ENCODE measurements at places on chromosomes 1 and 21.

GRCh38 chr1:48472638-48473037 lies 634 bp upstream of the SPATA6 start:
- no peak for DNase-seq

GRCh38 chr1:152757747-152758146 lies at the start of gene KPRP:
KPRP (plus strand) TSS chr1:152758025; CDS start chr1:152759589, 1,564 bp downstream.
- DNase-seq = no peak

GRCh38 chr21:33117101-33117888 lies 47.4 kb downstream of the OLIG1 start:
- DNase-seq = no peak

DNA sequence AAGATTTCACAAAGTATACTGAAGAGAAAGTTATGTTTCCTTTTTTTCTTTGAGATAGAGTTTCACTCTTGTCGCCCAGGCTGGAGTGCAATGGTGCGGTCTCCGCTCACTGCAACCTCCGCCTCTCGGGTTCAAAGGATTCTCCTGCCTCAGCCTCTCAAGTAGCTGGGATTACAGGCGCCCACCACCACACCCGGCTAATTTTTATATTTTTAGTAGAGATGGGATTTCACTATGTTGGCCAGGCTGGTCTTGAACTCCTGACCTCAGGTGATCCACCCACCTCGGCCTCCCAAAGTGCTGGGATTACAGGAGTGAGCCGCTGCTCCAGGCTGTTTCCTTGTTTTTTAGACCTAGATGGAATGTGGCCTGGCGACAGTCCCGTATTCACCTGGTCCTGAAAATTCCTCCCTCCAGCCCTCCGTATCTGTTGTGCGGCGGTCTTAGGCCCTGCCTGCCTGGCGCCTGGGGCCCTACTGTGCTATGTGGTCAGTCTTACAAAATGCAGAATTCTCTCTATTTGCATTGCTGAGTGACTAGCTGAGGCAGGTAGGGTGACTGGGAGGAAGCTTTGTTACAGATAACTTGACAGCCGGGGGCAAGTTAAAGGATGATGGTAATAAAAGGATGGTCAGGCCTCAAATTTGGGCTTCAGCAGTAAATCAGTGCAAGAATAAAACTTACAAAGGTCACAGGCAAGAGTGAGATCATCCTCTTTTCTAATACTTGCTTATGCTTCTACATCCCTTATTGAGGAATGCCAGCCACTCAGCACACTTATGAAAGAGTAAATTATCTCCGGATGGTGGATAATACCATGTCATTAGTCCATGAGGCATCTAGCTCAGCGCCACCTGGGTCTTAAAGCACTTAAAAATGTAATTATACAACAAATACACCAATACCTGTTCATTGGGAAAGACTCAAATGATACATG lies 30.3 kb downstream of the PARK7 start:
- no peak for DNase-seq

- DNase-seq = no peak
Measured at GRCh38 chr1:48785869-48786268, 9.2 kb upstream of the BEND5 start.

DNA sequence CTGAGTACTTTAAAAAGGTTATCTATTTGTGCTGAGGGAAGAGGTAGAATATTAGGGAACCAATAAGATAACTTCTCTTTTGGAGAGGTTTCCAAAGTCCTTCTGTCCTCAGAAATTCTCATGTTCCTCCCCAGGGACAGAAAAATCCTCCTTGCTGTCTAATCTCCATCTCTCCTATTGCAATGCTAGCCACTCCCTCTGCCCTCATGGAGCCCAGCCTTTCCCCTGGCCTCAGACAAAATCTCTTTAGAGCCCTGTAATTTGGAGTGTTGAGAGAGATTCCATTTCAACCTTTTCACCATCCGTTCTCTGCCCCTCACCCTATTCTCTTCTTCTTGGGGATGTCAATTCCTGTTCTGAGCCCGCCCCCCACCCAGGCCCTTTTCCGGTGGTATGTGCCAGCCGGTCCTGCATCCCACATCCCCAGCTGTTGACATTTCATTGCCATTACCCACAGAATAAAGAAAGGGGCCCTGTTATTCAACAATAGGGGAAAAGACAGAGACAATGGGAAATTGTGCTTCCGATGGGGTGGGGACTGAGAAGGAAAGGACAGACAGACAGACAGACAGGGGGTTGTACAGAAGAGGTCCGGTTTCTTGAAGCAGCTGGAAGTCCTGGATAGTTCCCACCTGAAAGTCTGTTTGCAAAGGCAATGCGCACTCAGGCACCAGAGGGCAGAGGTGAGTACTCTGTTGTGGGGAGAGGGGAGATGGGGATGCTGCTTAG lies at the start of gene HAPLN2:
Gene HAPLN2, plus strand, starts transcription at position 563 of the 729 bp plus-strand sequence. CDS start 4,076 bp downstream, outside the sequence.
- no peak for DNase-seq

DNA sequence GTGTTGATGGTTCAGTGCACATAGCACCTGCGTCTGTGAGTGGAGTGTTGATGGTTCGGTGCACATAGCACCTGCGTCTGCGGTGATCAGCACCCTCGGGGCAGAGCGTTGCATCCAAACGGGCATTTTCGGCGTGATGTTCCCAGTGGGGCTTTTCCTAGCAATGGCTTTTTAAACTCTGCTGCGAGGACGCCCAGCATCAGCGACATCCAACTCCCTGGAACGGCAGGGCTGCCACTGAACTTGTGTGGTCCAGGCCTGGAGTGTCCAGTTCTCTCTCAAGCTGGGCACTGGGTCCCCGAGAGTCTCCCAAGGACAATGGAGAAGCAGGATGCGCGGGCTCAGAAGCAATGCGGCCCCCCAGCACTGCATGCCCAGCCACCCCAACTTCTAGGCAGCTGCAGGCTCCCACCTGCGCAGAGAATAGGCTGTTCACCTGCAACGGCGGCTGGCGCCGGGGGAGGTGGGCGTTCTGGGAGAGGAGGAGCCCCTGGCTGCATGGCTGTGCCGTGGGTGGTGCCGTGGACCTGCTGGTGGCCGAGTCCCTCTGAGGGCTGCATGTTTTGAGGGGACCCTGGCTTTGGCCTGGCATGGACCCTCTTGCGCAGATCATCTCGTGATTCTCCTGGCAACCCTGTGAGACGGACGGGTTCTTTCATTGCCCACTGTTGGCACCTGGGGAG lies 10.1 kb upstream of the C1orf174 start:
- DNase-seq = no peak

DNA sequence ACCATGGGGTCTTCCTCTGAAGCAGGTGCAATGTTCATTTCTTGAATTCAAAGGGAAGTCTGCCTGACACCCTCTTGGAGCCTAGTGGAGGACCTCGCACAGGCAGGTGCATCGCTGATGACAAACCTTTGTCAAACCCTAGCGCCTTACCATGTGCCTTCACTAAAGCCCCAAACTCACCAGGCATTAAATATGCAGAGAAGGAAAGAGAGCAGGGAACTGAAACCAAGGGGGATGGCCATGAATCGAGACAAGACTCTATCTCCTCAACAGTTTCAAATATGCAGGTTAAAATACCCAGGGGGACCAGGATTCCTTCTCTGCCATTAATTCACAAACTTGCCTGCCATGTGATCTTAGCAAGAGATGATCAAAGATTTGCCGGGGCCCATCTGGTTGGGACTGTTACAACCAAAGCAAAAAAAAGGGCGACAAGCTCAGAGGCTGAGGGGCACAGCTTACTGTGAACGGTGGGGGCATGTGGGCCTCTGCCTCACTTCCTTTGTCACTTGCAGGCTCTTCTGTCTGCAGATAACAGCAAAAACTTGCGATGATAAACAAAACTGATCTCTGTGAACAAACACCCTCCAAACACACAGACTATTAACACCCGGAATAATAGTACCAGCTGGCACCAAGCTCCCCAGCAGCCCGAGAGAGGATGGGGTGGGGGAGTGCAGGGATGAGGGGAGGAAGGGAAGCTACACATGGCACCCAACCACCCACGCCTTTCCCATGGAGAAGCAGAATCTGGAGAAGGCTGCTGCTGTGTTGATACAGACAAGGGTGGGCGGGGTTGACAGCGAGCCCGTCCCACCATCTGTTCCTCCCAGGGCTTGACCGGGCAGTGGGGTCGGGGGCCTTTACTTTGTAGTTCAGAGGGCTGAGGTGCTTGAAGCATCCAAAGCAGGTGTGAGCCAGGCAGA lies 33.9 kb downstream of the TMEM63A start:
- peak; percentile 40 for DNase-seq

GRCh38 chr1:223364685-223365382 lies 858 bp upstream of the SUSD4 start:
- peak; percentile 13 for DNase-seq

DNA sequence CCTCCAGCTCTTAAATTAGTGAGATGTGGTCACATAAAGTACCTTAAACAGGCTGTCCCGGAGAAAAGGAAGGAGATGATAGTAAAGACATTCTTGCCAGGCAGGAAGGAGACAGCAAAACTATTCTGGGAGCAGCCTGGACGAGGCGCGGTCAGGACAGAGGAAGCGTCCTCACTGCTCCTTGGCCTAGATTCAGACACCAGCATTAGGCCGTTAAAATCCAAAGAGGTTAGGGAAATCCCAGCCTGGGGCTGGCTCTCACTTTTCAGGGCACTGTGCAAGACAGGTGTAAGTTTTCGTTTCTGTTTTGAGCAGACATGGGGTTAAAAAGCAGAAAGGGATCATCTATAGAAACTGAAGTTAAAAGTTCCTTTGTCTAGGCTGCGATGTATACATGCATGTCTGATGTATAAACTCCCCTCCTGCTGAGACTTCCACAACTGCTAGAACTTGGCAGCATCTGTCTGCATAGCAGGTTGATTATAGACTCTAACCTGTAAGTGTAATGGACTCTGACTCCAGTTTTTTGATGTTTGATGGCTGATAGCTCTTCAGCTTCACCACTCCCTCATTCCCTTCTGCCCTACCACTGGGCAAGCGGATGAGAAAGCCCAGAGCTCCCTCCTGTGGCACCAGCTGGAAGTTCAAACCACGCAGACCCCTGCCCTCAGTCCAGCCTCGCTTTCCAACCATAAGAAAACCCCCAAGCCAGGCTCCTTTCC lies 21.5 kb downstream of the STPG1 start:
- peak; percentile 57 for DNase-seq

- no peak for DNase-seq
Measured at GRCh38 chr1:1191734-1192133, 14.7 kb downstream of the TNFRSF18 start.

DNA sequence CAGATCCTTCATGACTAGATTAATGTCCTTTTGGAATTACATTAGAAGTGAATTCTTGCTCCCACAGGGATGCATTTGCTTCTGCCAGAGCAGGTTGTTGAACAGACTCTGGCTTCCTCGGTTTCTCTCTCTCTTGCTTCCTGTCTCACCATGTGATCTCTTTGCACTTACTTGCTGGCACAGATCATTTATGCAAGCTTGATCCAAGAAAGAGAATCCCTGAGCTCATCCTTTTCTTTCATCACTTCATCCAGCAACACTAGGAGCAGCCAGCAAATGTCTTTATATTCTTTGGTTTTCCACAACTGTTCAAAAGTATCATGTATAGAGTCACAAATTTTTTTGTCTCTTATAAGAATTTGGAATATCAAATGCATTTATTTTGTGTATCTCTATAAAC lies 313.5 kb downstream of the ZNF326 start:
- no peak for DNase-seq

DNA sequence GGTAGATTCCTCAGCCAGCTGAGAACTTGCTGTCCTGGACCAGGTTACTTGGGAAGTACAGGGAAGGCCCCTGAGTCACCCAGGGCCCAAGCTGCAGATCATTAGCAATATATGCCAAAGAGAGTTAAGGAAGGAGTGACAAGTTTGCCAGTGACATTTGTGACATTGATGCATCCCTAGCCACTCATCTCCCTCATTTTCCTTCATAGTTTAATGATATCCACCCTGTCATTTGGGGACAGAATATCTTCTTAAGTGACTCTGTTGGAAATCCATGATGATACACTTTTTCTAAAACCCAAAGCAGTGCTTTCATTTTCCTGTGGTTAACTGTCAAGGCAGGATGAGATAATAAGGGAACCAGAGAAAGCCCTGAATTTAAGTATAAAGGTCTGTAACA lies 3.2 kb downstream of the TNN start:
- DNase-seq = no peak

DNA sequence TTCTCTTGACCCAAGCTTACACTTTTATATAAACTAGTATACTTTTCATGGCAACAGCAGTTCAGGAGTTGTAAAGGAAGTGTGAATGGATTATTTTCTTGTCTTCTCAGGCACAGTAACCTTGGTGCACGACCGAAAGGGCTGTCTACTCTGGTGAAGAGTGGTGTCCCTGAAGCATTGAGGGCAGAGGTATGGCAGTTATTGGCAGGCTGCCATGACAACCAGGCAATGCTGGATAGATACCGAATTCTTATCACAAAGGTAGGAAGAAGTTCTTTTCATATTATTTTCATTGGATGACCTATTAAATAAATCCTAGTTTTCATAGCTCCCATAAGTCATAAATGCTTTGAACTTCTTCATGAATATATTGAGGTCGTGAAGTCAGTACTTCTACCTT lies 53.9 kb upstream of the GPR52 start:
- no peak for DNase-seq

- DNase-seq = no peak
Measured at GRCh38 chr1:109931189-109931731, 20.6 kb downstream of the CSF1 start.

- DNase-seq = no peak
Measured at GRCh38 chr1:41382480-41383090, 21.4 kb downstream of the FOXO6 start.

DNA sequence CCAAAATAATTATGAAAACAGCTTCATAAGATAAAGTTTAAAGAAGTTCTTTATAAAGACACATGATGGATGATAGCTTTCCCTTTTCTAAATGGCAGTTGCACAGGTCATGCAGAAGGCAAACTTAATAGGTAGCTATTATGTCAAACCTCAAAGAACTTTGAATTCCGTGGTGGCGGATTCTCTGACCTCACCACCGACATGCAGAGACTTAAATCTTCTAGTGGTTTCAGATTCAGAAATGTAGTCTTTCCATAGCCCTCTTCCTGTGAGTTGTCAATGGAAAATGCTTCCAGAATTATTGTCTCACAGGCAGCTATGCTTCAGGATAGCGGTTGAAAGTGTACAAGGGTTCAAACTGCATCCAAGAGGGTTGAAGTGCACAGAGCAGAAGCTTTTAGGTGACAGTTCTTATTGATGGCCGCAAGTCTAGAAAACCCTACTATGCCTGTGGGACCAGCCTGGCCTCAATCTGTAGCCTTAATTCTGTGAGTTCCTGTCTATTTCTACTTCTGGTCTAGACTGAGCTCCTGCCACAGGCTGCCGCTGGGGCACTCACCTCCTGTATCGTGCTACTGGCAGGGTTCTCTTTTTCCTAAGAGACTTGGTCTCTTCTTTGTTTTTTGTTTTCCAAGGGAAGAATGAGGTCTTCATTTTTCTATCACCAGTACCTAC lies 117.0 kb upstream of the ERRFI1 start:
- no peak for DNase-seq

- DNase-seq = no peak
Measured at GRCh38 chr1:244207042-244207934, 156.2 kb downstream of the ZBTB18 start.

- peak; percentile 57 for DNase-seq
Measured at GRCh38 chr1:55259911-55260609, 44.9 kb upstream of the USP24 start.

Data from memory B cell (primary cell).